NCI-H187 (cell line): ENCODE measurements at places on chromosomes 16 and 17.

- no peak for DNase-seq
These were observed 18.8 kb downstream of the ADORA2B start for GRCh38 chr17:15963670-15964110.

DNA sequence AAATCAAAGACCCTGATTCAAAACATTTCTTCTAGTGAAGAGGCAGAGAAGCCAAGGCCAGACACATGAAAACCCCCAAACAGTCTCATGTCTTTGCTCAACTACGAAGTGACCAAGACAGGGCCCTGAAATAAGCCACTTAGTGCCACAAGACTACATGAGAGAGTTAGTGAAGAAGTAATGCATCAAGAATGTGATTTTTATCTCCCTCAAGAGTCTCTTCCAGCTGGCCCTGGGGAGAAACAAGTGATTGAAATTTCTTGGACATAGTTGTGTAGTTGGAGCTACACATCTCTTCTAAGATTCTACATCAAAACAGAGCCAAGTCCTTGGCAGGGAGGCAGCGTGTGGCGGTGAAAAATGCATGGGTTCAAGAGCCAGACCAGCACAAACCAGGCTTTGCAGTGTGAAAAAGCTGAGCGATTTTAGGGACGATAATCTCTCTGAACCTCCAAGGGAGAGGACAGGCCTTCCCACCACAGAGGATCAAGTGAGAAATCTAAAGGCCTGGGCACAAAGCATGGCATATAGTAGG, 30.6 kb downstream of the LYRM1 start:
- no peak for DNase-seq

DNA sequence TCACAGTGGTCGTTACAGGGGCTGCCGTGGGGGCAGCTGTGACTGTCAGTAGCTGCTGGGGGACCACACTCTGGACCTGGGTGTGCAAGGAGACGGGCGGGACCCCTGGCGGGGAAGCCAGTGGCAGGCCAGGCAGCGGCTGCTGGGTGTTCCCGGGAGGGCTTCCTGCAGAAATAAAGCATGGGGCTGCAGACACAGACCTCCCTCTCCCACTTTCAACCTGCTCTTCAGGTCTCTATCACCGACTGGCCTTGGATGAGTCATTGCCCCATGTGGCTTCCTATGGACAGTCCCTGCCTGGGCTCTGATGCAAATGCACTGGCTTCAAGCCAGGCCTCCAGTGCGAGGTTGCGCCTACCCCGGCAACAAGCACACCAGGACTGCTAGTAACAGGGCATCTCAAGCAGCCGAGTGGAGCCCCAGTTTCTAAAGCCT, 17.2 kb downstream of the SREBF1 start:
- DNase-seq = no peak

DNA sequence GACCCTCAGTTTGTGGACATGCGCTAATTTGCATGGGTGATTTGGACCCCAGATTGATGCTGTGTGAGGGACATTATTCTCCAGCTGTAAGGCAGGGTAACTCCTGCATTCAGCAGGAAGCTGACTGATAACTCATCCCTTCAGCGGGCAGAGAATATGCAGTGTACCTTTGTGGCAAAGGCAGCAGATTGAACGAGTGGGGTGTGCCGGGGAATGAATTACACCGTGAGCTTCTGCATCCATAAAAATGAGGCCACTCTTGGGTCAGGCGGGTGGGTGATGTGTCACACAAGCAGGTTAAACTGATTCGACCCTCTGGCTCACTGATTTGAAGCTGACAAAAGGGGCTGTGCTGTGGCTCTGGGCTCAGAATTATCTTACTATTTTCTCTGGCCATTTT, 128.9 kb upstream of the PMFBP1 start:
- peak; percentile 1 for DNase-seq

DNA sequence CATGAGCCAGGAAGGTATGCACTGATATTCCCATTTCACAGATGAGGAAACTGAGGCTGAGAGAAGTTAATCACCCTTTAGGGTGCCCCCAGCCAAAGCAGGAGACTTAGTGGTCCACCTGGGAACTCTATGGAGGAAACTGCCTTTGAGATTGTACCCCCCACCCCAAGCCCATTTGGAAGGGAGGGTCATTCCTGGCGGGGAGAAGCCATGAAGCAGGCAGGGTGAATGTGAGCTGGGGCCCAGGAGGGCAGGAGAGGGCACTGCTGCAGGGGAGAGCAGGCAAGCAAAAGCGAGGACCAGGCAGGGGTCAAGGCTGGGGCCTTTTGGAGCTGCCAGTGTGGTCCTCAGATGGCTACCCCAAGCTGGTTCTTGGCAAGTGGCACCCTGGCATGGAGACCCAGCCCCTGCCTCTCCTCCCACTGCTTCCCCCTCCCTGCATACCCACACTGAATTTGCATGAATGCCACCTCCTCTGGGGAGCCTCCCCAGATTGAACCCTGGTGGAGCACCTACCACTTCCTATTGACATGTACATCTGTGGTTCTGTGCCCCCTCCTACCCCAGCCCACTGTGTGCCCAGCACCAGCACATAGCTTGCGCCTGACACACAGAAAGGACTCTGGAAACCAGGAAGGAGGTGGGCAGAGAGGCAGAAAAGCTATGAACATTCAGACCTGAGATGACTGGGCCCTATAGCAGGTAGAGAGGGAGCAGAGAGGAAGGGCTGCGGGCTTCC, 965 bp upstream of the TMC6 start:
- DNase-seq = no peak

- DNase-seq = no peak
These were observed 46.1 kb downstream of the IRX3 start for GRCh38 chr16:54240271-54241129.

DNA sequence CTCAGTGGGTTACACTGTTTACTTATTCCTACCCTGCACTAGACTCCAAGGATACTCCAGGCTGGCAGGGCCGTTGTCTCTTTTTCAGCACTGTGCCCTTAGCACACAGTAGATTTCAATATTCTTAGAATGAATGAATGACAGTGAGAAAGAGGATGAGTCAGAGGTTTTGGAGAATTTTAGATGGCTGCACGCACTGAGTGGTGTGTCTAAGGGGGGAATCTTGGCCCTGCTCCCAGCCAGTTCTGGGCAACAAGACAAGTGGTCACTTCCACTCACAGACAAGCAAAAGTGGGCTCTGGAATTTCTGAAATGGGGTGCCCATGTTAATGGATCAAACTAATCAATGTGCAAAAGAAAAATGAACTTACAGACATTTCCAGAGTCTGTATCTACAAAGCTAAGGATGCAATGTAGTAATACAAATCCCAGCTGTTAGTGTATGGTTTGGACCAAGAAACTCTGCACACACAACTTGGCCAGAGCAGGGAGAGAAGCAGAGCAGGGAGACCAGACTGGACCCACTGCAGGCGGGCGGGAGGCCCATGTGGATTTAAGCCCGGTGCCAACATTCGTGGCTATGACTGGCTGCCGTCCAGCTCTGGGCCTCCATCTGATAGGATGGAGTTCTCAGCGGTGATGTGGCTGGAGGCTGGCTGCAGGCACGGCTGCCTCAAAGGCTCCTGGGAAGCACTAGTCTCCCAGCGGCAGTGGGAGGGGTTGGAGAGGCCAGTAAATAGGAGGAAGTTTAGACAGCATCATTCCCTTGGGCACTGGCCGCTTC, 95.6 kb upstream of the CDYL2 start:
- no peak for DNase-seq
